ENCODE measurements at places on chromosomes 12 and 14.

- peak; percentile 33 for DNase-seq
These were observed 27.6 kb downstream of the BHLHE41 start for GRCh38 chr12:26097046-26097878.

GRCh38 chr14:89960914-89961313 lies 5.2 kb downstream of the TDP1 start:
- DNase-seq, result no peak

DNA sequence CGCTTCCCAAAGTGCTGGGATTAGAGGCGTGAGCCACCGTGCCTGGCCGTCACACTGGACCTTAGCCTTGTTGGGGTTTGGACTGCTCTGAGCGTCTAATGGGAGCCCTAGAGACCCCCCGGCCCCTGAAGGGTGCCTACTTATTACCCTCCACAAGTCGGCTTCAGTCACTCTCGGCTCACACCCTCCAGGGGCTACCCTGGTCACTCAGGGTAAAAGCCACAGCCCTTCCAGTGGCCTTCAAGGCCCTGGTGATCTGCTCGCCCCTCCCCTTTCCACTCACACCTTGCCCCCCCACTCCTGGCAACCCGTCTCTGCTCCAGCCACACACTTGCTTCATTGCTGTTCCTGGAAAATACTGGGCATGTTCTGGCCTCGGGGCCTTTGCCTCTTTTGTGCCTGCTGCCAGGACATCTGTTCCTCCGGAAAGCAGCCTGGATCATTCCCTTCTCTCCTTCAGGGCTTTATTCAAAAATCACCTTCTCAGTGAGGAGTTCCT lies 3.6 kb upstream of the MORN3 start:
- no peak for DNase-seq

GRCh38 chr12:68200854-68201253 lies 24.8 kb downstream of the IL26 start:
- DNase-seq, result no peak
